ENCODE measurements at places on chromosomes 7 and 10.

GRCh38 chr10:113320987-113321386 is 231.9 kb upstream of the HABP2 start:
- DNase-seq, result no peak

GRCh38 chr7:66597461-66597860 is 31.2 kb upstream of the KCTD7 start:
- DNase-seq, result no peak

DNA sequence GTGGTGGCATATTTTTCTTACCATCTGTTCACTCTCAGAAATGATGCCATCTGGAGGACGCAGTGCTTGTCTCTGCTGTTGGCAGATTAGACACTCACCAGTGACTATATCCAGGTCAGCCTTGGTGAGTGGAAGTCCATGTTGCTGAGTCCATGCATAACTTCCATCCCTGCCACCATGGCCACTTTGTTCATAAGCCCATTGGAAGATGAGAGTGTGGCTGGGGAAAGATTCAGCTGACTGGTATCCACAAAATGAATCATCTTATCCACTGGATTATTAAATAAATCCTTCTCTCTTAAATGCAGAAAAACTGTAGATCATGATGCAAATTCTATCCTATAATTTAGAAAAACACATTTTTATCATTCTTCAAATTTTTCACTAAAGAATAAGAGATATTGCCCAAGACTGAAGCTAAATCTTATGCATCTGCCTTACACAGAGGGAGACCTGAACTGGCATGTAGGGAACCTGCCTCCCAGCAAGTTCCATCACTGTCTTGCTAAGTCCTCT is 726.9 kb downstream of the TNS3 start:
- no peak for DNase-seq

DNA sequence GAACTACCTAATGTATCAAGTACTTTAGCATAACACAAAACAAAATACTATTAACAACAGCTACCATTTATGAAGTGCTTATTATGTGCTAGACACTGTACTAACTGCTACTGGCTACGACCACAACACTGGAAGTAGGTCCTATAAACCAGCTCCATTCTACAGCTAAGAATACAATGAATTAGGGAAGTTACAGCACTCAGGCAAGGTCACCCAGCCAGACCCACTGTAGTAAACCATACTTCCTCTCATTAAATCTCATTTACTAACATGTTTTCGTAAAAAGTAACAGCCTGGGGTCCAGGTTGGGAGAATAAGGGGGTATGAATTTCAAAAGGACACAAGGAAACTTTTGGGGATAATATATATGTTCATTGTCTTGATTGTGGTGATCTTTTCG is 25.4 kb downstream of the NAPEPLD start:
- DNase-seq, result no peak

- DNase-seq, result no peak
Measured at GRCh38 chr10:58546722-58547445, 34.2 kb downstream of the BICC1 start.

- DNase-seq, result no peak
Measured at GRCh38 chr7:17408245-17408903, 109.9 kb downstream of the AHR start.

- DNase-seq, result no peak
Measured at GRCh38 chr7:136857573-136857972, 10.9 kb upstream of the CHRM2 start.

DNA sequence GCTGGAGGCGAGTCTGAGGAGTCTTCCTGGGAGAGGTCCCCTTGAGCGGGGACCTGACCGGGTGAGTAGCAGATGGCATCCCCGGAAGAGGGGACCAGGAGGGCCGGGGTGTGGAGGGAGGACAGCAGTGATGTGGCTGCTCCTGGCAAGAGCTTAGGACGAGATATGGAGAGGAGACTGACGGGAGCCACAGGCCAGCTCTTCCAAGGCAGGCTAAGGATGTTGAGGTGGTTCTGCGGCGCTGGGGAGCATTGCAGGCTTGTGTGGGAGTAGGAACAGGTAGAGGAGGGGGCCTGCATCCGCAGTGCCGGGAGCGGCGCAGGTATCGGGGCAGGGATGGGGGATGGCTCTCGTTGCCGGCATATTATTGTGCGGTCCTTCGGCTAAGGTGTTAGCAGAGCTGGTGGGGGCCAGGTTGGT is 76.7 kb upstream of the ANLN start:
- no peak for DNase-seq

- no peak for DNase-seq
Measured at GRCh38 chr7:98802088-98802780, 67.6 kb downstream of the TMEM130 start.

DNA sequence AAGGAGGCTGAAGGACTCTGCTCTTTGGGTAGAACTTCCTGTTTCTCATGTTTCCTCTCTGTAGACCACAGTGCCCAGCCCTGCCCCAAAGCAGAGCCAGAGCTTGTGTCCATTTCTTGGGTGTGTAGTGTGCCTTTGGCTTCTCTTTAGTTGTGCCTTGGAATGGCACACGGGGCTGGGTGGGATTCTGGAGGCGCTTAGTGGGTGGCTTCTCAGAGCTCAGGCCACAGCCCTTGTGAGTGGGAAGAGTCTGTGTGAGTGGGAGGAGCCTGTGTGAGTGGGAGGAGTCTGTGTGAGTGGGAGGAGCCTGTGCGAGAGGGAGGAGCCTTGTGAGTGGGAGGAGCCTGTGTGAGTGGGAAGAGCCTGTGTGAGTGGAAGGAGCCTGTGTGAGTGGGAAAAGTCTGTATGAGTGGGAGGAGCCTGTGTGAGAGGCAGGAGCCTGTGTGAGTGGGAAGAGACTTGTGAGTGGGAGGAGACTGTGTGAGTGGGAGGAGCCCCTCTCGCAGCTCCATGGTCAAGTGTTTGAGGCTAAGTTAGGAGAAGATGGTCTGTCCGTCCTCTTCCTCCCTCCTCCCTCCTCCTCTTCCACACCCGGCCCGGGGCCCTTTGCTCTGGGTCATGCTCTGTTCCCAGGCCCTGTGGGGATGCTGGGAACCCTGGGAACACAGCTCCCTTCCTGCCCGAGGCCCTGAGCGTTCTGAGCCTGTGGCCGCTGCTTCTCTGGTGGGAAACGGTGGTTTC is 153.0 kb downstream of the GRK5 start:
- DNase-seq, result no peak

GRCh38 chr7:40780460-40780859 is 645.7 kb downstream of the SUGCT start:
- no peak for DNase-seq

DNA sequence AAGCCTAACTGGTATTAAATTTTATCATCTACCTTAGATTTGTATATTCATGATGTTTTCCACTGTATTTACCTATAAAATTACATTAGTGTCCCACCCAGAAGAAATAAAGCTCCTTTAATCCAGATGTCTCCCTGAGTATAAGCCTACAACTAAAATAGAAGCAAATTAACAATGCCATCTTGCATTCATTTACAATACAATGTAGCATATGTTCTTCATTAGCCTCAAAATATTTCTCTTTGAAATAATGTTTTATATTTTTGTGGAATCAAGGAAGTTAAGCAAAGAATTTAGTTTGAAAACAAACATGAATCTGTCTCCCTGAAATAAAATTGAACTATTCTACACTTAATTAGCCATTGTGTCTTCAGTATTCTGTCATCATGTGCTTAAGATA is 112.3 kb downstream of the CACNA2D1 start:
- no peak for DNase-seq

- no peak for DNase-seq
Measured at GRCh38 chr10:48607356-48608278, 2.7 kb upstream of the ARHGAP22 start.

DNA sequence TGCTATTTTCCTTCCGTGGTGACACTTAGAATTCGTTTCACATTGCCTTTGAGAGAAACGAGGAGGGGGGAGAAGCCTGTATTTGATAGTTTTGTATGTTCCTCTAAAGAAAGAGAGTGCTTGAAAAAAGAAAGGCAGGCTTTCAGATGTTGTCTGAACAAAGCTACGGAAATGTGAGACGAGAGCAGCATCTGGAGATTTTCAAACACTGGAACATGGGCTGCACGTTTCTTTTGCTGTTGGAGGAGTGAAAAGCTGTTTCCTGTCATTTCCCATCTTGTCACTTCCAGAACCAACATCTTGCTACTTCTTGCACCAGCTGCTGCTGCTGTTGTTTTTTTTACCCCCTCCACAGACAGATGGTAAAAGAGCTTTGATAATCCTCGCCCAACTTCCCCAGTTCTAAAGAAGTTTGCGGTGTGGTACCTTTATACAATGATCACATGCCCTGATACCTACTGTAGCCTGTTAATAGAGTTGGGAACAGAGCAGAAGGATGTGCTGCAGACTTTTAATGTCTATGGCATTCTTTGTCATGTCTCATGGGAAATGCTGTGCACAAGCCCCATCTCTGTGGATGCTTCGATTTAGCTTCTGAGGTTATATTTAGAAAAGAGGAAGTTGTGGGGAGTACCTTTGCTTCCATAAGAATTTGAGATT is 408.1 kb downstream of the AUTS2 start:
- no peak for DNase-seq
